Activated CD8-positive, alpha-beta T cell treated with anti-CD3 and anti-CD28 coated beads for 36 hours (primary cell): ENCODE measurements at places on chromosomes 5 and 9.

GRCh38 chr5:36573438-36573837 lies 33.0 kb upstream of the SLC1A3 start:
- DNase-seq, result no peak

DNA sequence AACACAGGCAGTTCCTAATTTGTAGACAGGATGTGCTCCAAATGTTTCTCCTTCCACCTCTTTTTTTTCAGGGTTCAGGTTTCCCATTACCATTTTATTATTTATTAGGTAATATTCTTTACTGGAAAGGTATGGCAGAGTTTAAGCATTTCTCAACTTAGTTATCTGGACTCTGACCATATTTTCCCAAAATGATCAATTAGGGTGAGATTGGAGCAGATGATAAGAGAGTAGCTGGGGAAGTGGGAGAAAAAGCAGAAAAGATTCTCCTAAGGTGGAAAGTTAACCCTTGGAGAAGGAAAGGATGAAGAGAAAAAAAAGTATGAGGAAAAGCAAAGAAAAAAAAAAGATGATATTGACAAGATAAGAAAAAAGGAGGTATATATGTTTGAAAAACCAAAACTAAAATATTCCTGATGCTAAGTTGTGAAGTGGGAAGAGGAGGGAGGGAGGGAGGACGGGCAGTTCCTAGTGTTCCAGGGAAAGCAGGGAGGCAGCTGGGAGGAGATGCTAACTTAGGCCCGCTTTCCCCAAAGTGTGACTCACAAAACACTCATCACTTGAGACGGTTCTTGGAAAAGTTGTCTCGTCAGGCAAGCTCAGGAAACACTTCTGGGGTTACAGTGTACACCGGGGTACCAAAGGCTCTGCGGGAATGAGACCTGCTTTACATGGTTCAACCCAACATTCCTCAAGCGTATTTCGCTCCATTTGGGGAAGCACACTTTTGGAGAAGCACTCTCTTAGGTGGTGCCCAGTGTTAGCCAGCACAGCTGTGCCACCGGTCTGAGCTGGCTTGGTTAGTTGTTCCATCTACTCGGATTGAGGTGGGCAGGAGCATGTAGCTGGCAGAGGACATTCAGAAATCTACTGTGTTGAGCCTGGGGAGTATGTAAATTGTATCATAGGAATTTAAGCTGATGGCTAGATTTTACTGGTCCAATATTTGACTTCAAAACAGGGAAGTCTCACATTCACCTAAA lies 35.1 kb downstream of the B4GALT1 start:
- DNase-seq, result no peak

DNA sequence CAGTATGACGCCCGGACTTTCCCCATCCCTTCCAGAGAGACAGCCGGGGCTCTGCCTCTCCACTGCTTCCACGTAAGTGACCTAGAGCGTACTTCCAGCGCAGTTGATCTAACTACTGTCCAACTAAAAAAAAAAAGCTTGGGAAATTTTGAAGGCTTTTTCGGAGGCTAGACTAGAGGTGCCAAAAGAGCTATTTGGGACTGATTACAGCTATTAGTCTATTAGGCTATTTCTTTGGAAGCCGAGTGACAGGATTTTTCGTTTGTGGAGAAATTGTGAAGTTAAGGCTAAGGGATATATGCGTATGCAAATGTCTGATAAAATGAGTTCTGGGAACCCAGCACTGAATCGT lies 1.5 kb downstream of the CCNO start:
- DNase-seq, result no peak

GRCh38 chr5:50807661-50808060 lies 141.2 kb downstream of the PARP8 start:
- no peak for DNase-seq

- DNase-seq, result no peak
These were observed 251.8 kb upstream of the RASA1 start for GRCh38 chr5:87015901-87016300.

GRCh38 chr9:82949203-82949602 lies 113.7 kb downstream of the RASEF start:
- no peak for DNase-seq

DNA sequence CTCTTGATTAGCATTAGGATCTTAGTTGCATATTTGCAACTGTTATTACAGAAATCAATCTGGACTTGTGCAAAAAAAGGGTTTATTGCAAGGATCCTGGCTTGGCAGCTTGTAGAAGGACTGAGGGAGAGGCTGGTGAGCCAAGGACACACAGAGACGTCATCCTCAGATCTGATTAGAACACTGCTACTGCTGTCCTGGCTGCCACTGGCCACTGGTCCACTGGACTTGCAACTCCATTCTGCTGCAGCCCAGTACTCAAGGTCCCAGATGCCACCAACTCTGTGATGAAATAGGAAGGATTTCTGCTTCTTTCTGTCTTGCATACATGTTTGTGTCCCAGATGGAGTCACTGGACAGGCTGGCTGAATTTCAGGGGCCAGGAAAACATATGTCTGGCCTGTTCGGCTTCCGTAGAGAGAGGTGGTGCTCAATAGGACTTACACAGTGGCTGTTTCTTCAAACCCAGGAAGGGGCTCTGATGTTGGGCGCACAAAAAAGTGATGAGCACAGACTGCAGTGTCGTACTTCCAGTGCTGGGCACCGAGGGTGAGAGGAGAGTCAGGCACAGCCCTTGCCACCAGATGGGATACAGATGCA lies 68.9 kb upstream of the SH3PXD2B start:
- DNase-seq, result no peak

DNA sequence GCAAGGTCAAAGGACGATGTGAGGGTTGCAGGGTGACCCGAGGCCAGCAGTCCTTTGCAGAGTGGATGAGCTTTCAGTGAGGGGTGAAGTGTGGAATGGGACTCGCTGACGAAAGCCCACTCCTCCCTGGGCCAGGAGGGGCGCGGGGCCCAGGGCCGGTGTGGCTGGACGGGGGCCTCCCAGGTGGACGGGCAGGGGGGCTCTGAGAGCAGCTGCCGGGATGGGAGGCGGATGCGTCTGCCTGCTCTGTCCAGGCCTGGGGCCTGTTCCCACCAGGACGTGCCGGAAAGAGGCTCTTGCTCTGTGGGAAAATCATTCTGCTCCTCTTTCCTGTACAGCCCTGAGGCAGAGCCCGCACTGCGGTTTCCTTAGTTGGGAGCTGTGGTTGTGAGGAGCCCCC lies 24.3 kb downstream of the IRX4 start:
- no peak for DNase-seq

GRCh38 chr5:15191012-15191411 lies 309.0 kb upstream of the FBXL7 start:
- DNase-seq, result no peak

DNA sequence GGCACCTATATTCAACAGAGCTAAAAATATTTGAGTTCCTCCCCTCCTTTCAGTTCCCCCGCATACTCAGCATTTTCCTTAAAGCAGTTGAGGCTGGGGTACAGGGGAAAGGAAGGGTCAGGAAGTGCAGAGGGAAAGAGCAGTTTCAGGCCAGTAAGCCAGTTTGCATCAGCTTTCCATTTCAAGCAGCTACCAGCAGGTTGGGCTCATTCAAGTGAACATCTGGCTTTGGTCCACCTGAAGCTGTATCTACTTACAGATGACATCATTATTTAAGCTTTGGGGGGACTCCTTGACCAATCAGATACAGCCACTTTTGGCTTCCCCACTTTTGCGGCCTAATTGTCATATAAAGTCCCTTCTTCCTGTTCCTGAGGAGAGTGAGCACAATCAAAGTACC lies 8.2 kb upstream of the ACO1 start:
- no peak for DNase-seq

GRCh38 chr9:118170032-118170955 lies 466.1 kb downstream of the TLR4 start:
- DNase-seq, result no peak

DNA sequence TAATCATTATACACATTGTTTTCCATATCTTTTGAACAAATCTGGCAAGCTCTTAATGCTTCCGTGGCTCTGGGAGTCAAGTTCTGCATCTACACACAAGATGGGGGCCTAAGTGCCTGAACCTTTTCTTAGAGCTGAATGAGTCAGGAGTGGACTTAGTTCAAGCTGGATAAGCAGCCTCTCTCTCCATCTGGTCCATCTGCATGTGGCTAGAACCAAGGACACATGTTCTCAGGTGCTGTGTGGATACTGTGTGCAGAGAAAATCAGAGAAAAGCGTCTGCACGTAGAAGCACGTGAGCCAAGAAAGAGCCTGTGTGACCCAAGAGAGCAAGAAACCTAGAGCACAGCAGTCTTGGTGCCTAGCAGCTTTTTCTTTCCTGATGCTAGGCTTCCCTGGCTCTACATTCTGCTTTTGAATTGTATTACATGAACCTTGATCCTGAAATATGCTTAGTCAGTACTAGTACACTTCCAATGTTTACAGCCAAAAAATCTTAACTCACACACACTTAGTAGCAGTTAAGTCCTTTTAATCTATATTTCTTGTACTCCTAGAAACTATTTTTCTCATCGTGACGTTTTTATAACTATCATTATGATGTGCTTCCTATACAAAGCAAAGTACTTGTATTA lies 1798.9 kb downstream of the MAT2B start:
- no peak for DNase-seq

DNA sequence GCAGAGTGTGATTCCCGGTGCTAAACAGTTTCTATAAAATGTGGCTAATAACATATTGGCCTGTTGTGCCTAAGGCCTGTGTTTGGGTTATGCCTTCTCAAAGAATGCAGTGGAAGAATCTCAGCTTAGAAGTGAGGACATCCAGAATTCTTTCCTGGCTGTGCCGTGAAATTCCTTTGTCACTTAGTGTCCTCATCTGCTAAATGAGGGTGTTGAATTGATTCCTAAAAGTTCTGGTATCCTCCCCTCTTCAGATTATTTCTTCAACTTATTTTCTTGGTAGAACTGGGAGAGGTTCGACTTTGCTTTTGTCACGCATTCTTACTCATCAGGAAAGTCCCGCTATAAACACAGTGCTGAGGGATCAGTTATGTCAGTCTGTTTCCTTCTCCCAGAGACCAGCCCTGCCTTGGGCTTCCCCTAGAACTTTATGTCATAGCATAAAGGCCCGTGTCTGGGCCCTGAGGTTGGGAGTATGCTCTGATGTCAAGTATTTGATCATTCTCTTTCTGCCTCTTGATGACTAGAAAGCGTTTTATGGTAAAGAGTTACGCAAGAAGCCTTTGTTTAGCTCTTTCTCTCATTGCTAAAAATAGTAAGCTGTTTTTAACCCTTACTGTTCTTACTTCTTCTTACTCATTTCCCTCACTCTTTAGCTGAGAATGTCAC lies 29.5 kb downstream of the MTAP start:
- peak; percentile 59 for DNase-seq
